ENCODE measurements at places on chromosomes 5 and 9. TPM values are rescaled to one million over a fixed set of nuclear protein-coding genes. Genes with fewer than 3 reads are reported as not detected.
A peak's percentile ranks its signal among the peaks of the same experiment; 100 is the strongest.

- no peak for DNase-seq
Observed at GRCh38 chr5:171143171-171143570, 165.9 kb upstream of the TLX3 start.

- no peak for DNase-seq
Observed at GRCh38 chr5:148967783-148968182, 95.1 kb downstream of the SH3TC2 start.

DNA sequence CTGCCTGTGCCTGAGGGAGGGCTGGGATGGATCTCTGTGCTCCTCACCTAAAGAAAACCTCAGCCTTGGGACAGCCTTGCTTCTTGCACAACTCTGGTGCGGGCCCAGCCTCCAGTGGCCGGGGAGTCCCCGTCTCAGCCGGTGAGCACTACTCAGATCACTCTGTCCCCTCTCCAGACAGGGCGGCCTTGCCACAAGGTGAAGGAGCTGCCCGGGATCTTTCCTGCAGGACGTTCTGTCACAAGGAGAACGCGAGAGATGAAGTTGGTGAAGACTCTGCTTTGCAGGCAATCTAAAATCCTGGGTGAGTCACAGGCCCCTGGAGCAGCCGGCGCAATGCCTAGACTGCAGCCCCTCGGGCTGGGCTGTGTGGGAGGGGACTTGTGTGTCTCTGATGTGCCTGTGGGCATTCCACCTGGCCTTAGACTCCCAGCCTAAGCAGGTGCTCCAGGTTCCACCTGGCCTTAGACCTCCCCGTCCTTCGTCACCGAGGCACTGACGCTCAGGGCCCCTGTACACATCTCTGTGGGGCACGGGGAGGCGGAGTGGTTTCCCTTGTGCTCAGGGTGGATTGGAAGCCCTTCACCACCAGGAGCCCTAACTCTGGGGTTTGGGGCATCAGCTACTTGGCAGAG, 15.2 kb upstream of the IRX4 start:
- no peak for DNase-seq

DNA sequence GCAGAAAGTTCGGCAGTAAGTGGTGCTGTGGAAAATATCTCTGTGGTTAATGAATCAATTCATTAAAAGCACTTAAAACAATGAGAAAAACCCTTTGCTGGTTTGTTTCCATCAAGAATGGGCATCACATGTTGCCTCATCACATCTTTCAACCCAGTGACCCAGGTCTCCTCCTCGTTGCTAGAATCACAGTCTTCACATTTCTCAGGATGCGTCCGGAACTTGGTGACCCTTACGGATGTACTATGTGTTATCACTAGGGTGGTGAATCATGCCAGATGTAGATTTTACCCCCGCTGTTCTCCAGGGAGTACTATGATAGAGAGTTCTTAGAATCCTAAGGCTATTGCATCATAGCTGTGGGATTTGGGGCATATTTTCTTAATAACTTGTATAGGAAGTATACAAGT, 217.9 kb upstream of the KLF4 start:
- DNase-seq, result no peak

- peak; percentile 56 for DNase-seq
Observed at GRCh38 chr5:114418176-114419066, 56.6 kb downstream of the KCNN2 start.

DNA sequence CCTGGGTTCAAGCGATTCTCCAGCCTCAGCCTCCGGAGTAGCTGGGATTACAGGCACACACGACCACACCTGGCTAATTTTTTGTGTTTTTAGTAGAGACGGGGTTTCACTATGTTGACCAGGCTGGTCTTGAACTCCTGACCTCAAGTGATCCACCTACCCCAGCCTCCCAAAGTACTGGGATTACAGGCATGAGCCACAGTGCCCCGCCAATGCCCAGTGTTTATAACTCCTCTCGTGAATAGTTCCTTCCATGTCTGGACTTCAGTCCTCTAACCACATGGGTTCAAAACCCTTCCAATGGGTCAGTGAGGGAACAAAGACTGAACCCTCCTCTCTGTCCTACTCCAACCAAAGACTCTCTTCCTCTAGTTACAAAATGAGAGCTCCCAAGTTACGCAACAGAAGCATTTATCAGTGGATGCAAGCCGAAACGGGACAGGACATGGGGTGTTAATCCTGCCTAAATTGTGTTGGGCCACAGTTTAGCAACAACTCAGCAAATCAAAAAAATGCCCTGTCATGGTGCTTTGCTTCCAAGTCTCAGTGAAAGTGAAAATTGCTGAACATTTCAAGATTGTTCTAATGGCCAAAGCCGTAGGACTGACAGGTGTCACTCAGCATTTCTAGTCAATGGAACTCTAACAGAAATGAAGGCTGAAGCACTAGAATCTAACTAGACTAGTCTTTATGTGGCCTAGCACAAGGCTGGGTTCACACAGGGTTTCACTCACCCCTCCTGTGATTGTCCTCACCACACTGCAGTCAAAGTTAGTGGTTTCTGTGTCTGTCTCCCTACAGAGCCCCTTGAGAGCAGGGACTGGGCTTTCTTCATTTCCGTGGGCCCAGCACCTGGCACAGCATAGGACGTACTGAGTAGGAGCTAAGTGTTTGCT, 3.2 kb upstream of the TMEM245 start:
- no peak for DNase-seq

- DNase-seq, result no peak
Observed at GRCh38 chr5:170135796-170136490, 30.2 kb downstream of the FOXI1 start.

DNA sequence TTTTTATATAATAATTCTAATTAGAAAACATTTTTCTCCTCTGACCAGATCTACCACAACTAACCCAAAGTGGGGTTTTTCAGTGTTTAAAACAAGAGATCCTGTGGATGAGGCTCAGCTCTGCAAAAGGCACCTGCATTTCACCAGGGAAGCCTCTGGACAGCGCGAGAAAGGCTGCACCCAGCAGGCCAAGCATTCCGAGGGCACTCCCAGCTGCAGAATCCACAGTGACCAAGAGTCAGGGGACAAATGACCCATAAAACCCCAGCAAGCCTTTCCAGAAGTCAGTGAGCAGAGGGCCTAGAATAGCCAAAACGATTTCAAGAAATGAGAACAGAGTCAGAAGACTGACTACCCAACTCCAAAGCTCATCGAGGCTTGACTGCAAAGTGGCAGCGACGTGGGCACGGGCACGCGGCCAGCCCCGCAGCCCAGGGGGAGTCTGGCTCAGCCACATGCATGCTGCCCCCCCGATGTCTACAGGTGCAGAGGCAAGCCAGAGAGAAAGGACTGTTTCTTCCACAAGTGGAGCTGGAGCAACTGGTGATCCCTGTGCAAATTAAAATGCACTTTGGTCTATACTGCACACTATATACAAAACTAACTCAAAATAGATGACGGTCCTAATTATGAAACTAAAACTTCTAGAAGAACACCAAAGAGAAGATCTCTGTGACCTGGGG, 26.2 kb downstream of the TPPP start:
- DNase-seq, result no peak

Gene TSSK1B
- not detected for total RNA-seq

Gene DMRT1
- 0.29 TPM for total RNA-seq

Gene PHYHD1
- not detected for total RNA-seq

Gene CCNO
- total RNA-seq, result not detected
